ENCODE measurements at places on chromosomes 16 and 17.

DNA sequence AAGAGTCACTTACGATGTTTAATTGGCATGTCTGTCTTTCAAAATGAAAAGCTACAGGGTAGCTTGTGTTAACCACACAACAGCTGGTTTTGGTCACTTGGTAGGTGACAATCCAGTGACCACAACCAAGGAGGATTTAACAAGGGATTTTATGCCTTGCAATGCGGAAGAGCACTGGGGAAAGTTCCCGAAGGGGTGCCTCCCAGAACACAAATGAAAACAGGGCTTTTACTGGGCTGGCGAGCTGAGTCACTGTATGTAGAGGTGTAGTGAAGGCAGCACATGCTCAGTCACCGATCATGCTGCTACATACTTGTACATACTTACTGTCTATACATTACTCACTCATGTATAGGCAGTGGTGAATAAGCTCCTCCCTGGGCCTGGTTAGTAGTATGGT lies 483.5 kb downstream of the CDH13 start:
- no peak for DNase-seq

DNA sequence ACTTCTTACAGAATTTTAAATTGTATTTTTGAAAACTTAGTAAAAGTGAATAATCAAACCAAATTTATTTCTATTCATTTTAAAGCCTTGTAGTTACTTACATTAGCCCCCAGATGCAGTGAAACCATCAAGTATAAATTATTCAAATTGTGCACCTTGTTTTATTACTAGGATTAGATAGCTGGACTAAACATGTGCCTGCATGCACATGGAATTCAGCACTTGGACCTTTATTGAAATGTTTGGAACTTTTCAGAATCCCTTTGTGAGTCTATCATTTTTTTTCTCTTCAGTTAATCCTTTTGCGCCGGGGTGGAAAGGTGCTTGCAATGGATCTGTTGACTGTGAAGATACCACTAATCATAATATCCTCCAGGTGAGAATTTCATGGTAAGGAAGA lies 4.7 kb downstream of the ZPBP2 start:
- no peak for DNase-seq

DNA sequence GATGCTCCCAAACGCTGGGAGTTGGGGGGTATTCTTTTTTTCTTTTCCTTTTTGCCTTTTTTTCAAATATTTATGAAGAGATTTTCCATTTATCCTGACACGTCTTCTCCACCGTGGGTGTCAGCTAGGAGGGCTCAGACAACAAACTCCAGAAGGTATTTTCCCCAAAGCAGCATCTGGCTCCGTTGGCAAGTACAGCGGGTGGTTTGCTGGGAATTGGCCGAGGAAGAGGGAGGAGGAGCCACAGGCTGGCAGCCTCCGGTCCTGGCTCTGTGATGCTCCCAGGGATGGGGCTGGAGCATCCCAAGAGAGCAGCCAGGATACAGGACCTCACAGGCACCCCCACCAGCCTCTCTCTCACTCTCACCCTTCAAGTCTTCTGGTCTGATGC lies 10.9 kb upstream of the CACNG4 start:
- no peak for DNase-seq

DNA sequence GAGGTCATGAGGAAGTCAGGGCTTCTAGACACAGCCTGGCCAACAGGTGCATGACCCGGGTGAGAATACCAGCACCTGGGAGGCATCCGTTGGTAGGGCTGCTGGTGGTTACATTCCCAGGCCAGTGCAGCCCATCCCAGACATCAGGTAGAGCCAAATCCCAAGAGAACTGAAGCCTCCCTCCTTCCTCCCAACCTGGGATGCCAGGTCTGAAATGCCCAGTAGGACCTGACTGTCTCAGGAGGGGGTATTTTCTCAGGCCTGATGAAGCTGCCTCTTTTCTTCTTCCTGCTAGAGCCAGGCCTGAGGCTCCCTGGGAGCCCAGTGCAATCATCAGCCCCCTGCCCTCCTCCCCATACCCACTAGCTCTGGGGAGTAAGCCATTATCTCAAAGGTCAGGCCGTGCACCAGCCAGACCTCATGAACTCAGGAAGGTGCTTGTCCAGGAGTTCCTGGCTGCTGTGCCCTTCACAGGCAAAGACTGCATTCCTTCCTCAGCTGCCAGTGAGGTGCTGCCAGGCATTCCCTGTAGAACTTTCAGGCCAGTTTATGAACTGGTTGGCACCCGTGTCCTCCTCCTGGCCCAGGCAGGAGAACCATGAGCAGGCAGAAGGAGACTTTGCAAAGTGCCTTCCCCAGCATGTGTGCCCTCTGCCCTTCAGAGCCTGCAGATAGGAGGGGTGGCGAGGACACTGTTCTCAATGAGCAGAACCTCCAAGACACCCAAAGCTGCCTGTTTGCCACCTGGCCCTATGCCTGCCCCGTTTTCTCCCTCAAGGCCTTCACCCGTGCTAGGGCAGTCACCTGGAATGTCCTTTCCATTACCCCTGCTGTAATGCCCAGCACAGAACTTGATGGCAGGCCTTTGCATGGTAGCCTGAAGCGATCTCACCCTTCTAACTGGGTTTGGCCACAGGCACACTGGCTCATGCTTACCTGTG lies 7.6 kb downstream of the TBX2 start:
- DNase-seq = no peak

DNA sequence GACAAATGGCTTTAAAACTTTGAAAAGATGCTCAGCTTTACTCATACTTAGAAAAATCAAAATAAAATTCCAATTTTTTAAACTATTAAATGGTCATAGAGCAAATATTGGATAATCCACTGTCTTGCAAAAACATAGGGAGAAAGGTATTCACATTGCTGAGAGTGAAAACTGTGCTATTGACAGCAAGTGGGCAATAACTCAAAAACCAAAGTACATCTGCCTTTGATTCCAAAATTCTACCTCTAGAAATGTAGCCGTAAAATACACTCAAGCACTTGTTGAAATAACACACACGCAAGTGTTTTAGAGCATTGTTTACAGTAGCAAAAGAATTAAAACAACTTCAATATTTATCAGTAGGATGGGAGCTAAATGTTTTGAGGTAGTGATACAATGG lies 210.6 kb upstream of the HS3ST3A1 start:
- DNase-seq = no peak

DNA sequence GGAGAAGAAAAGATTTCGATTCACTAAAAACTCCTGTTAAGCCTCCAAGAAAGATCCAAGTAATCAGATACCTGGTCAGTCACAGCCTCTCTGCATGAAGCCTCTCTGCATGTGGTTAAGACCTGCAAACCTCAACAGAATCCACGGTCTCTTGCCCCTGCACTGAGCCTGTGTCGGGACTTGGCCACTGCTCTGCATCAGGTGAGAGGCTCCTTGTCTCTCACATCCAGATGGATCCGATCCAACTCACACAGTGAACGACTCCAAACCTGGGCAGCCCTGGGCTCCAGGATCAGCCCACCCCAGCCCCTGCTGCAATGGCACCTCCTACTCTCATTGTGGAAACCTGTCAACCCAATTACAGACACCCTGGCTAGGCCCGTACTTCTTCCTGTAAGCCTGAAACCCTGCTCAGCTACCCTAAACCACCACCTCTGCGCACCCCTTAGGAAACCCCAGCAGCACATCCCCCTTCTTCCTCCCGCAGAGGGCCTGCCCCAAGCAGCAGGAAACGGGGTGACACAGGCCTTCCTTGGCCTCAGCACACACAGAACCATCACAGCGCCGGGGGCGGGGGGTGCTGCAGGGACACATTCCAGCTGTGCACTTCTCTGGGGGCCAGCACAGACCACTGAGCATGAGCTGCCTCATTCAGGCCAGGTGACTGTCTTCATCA lies 129.5 kb downstream of the ANKRD11 start:
- peak; percentile 33 for DNase-seq

DNA sequence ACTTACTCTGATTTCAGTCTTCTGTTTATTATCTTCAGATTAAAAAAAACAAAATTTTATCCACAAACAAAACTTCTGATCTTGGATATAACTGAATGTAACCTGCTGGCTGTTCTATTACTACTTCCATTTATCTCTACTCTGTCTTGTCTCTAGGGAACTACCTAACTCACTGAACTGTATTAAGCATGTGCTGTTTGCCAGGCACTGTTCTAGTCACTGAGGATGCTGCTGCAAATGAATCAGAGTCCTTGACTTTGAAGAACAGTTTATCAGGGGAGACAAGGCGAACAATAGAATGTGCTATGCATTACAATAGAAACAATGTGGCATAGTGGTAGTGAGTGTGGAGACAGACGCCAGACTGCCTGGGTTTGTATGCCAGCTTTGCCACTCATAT lies 2.3 kb upstream of the ANKRD40 start:
- no peak for DNase-seq

DNA sequence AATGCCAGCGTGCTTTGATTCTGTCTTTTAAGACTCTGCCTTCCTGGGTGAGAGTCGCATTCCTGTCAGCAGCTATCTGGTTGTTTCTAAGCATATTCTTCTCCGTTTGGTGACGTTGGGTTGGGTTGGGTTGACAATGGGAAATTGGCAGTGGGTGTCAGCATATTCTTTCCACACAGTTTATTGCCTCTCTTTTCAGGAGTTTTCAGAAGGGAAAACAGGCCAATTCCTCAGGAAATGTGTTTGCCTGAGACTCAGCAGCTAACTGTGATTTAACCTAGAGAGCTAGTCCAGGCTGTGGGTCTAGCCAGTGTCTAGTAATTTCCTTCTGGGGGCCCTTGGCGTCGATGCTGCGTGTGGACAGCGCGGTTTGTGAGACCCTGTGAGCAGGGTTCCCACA lies 21.2 kb downstream of the EPN2 start:
- no peak for DNase-seq

DNA sequence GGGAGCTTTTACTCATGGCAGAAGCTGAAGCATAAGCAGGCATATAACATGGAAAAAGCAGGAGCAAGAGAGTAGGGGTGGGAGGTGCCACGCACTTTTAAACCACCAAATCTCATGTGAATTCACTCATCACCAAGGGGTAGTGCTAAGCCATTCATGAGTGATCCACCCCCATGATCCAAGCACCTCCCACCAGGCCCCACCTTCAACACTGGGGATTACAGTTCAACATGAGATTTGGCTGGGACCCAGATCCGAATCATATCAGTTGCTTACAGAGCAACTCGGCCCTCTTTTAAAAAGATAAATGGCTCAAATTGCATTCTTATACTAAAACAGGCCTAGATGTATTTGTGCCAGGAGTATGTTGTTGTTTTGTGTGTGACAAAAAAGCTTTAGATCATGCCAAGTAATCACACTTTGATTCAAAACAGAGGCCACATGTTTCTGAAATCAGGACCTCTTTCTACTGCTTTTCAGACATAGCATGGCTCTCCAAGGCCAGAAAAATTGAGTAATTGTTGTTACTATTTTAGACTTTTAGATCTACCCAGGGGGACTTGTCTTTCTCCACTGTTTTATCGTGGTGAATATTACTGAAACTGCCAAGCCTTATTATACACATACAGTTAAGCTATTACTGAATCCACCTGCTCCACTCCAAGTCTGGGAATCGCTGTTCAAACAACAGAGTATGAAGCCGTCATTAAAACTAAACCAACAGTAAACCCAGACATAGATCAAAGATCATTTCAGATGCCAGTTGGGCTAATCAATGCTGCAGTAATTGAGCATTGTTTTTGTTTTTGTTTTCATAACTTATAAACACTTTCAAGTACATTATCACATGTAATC lies 163.3 kb downstream of the KCNJ2 start:
- no peak for DNase-seq

GRCh38 chr16:57123974-57124674 lies 31.7 kb downstream of the CPNE2 start:
- no peak for DNase-seq

DNA sequence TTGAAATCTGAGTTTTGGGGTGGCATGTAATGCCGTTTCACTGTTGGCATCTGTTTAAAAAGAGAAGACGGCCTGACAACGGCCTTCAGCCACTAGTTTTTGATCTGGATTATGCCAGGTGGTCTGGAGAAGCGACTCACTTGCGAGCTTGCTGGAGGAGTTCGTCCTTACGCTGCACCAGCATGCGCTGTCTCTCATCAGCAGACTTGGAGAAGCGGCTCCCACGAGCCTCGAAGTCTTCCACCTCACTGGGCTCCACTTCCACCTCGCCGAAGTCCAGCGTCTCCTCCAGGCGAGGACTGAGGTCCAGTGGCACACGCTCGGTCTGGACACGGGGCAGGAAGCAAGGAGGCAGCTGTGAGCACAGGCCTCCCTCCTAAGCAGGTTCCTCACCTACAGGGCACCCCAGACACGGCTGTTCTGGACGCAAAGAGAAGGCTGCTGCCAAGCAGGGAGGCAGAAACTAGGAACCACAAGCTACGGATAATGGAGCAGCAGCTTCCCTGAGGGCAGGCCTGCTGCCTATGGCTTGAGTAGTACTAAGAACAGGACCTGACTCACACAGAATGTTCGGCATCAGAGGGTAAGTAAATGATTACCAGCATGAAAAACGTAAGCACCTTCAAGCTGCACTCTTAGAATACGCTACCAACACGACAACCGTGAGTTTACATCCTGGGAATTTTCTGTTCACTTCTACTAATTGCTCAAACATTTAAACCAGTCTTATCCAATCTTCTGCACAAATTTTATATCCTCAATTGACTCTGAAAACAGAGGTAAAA lies 61.4 kb downstream of the AMFR start:
- no peak for DNase-seq

- no peak for DNase-seq
These were observed 11.9 kb downstream of the PIEZO1 start for GRCh38 chr16:88772871-88773811.

- DNase-seq = peak; percentile 81
These were observed 5.3 kb upstream of the HIC1 start for GRCh38 chr17:2049333-2050299.

DNA sequence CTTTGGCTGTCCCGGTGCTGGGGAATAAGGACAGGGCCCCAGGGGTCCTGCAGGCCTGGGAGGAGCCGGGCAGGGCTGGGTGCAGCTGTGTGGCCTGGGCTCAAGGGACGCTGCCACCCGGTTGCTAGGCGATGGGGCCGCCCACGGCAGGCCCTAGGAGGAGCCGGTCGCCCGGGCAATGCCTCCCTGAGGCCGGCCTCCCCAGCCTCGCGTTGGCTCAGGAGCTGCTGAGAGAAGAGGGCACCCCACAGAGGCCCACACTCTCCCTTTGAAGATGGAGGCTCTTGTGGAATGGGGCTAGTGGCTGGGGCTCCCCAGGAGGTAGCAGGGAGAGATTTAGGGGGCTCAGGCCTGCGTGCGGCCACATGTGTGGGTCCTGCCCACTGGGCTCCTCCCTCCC lies at the start of gene CIBAR2:
Gene CIBAR2, minus strand, starts transcription at position 109 of the 400 bp plus-strand sequence. CDS start 120 bp downstream, outside the sequence.
- no peak for DNase-seq

GRCh38 chr16:28059841-28060575 lies 3.5 kb downstream of the GSG1L start:
- DNase-seq = no peak

- DNase-seq = no peak
These were observed 377.9 kb upstream of the PMFBP1 start for GRCh38 chr16:72549878-72550277.

GRCh38 chr16:89742948-89743347 lies 21.6 kb downstream of the ZNF276 start:
- DNase-seq = no peak
